ENCODE measurements at places on chromosomes 1 and 21.

DNA sequence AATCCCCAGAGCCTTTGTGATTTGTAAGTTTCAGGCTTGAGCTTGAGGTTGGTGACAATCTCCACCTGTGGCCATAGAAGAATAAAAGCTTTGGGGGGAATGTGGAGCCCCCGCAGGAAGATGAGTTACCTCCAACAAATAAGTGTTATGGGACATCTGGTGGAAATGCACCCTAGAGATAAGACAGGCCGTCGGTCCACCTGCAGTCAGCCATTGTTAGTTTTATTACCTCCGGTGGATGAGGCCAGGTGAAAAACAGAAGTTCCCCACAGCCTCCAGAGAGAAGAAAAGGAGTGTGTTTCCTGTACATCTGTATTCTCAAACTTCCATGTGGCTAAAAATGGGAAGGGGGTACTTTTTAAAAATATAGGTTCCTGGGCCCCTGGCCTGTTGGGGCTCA lies 137.4 kb downstream of the KAZN start:
- no peak for DNase-seq

DNA sequence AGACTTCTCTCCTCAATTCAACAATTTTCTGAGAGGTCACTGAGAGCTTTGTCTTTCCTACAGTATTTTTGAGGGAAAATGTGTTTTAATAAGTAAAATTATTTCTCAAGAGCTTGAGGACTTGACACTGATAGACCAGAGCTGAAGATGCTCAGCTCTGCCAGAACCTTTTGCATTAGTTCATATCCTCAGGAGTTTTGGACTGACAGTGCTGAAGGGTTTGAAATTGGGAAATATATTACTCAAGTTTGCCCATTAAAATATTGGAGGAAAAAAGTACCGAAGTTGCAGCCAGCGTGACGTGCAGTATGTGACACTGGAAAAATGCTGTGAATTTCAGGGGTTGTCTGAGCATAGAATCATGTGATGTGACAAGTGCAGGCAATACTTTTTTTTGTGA lies 346.6 kb upstream of the DPYD start:
- no peak for DNase-seq

GRCh38 chr1:243587823-243588560 lies 262.1 kb downstream of the AKT3 start:
- no peak for DNase-seq

- DNase-seq = no peak
Observed at GRCh38 chr1:57337623-57338022, 86.2 kb downstream of the DAB1 start.

GRCh38 chr1:87781554-87781953 lies 452.9 kb downstream of the LMO4 start:
- DNase-seq = no peak

GRCh38 chr1:78142736-78143135 lies 97.0 kb downstream of the GIPC2 start:
- DNase-seq = no peak

DNA sequence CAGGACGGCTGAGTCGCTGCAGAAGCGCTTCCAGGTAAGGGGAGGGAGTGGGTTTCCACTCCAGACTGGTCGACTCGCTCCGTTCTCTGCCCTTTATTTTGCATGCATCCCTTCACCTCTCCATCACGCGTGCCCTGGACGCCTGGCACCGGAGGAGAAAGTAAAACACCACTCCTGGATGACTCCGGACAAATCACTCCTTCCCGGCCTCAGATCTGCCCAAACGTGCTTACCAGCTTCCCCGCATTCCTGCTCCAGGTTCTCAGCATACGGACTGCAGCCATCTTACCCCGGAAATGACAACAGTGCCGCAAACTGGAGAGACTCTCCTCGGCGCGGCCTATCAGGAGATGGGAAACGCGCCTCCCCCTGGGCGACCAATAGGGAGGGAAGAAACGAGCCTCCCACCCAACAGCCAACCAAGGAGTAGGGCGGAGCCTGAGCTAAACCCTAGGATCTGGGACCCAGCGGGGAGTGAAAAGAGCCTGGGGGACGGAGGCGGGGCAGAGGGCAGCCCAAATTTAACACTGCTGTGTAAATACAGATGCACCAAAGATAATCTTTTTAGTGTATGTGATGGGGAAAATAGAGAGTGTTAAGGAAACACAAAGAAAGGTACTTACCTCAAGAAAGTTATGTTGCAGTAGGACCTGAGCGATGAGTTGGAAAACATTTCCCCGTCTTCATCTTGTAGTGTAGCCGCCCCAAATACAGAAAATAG lies at the start of gene DBT:
Gene DBT (minus strand): TSS at position 298 of the 721 bp plus-strand sequence. CDS start 14 bp downstream, at position 284.
- DNase-seq = peak; percentile 95

DNA sequence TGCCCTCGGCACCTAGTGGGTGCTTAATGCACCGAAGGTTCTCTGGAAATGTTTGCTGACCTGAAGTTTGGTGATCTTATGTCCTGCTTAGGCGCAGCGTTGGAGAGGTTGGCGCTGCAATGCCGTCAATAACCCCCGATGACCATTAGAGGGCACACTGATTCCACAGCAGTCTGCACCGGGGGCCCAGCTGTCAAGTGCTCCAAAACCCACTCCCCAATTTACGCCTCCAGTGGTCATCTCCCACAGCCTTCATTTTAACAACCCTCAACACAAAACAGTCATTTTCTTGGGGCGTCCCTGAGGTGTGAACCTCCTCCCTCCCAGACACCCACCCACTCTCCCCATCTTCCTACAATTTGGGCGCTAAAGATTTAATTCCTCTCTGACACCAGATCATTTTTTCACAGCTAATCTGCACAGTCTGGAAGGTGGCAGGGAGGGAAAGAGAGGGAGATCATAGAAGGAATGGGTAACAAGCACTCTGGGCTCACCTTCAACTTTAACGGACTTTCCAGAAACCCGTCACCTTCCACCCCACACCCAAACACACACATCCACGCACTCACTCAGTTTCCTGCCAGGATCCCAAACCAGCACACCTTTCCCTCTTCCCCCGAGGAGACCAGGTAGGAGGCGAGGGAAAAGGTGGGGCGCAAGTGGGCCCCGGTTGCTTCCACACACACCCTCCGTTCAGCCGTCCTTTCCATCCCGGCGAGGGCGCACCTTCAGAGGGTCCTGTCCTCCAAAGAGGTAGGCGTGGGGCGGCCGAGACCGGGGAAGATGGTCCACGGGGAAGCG lies 570 bp upstream of the NPR1 start:
- peak; percentile 72 for DNase-seq

DNA sequence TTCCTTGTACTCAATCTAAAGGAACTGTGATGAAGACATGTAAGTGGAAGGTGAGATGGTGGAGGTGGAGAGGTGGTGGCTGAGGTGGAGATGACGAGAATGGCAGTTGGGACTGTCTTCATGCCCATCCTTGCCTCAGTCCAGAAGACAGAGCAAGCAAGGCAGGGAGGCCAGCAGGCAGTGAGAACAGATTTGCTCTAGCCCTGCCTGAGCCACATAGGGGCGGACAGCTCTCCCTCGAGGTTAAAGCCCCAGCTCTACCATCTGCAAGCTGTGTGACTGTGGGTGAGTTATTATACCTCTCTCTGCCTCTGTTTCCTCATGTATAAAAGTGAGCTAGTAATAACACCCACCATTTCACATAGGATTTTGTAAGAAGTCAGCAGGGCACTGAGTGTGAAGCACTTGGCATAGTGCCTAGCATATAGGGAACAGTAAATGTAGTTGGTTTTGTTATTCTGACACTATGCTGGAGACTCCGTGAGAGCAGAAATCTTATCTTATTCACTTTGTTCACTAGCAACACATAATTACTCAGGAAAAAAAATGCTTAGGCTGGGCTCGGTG lies 4.8 kb upstream of the FAM110D start:
- DNase-seq = no peak

- DNase-seq = peak; percentile 36
Observed at GRCh38 chr1:9128166-9128519, 759 bp downstream of the GPR157 start.

DNA sequence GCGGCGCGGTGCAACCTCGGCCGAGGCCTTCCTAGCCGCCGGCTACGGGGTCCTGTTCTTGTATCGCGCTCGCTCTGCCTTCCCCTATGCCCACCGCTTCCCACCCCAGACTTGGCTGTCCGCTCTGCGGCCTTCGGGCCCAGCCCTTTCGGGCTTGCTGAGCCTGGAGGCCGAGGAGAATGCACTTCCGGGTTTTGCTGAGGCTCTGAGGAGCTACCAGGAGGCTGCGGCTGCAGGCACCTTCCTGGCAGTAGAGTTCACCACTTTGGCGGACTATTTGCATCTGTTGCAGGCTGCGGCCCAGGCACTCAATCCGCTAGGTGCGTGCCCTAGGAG lies 379 bp downstream of the PPCS start:
- peak; percentile 63 for DNase-seq

DNA sequence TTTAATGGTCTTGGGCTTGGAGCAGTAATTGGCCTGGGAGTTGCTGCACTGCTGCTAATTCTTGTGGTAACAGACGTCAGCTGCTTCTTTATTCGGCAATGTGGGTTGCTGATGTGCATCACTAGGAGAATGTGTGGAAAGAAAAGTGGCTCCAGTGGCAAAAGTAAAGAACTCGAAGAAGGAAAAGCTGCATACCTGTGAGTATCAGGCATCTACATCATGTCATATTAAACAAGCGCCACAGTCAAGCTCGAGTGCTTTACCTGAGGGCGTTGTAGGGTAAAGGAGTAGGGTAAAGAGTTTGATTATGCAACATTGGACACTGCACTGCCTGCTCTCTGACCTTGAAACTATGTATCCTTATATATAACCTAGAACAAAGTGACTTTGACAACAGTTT lies 510.6 kb downstream of the NCAM2 start:
- no peak for DNase-seq

GRCh38 chr1:235423214-235423652 lies 56.0 kb downstream of the TBCE start:
- no peak for DNase-seq

DNA sequence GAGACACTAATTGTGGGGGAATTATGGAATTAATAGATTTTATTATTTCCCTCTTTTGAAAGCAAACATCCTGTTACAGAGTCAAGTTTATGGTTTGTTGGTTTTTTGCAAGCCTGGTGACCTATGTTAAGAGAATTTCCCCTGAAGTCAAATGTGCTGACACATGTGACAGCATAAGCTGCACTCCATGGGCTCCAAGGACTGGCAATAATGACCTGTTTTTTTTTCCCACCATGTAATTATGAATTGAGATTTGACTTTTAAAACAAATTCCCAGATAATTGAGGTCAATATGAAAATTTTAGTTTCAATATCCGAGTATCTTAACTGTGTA lies 242.5 kb upstream of the SGIP1 start:
- DNase-seq = no peak

DNA sequence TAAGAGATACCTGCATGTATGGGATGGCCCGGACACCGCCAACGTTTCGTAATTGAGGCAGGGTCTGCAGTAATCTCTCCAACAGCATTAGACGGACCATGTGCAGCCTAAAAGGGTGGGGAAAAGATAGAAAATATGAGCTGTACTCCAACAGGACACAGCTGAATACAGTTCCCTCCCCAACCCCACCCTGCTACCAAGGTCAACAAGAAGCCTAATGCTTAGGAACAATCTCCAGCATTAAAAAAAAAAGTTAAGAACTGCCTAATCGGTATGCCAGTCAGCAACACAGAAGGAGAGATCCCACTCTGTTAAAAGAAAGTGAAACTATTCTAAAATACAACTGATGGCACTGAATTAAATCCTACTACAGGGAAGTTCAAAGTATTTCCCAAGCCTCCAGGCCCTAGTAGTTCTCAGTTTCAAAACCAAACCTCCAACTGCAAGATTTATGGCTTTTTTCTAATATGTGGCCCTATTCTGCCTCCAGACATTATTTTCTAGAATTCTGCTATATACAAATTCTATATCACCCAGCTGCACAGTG lies 81.0 kb downstream of the UBR4 start:
- no peak for DNase-seq

GRCh38 chr1:8457760-8458381 lies 140.0 kb downstream of the SLC45A1 start:
- DNase-seq = no peak
